ENCODE measurements at places on chromosomes 3 and 15.

DNA sequence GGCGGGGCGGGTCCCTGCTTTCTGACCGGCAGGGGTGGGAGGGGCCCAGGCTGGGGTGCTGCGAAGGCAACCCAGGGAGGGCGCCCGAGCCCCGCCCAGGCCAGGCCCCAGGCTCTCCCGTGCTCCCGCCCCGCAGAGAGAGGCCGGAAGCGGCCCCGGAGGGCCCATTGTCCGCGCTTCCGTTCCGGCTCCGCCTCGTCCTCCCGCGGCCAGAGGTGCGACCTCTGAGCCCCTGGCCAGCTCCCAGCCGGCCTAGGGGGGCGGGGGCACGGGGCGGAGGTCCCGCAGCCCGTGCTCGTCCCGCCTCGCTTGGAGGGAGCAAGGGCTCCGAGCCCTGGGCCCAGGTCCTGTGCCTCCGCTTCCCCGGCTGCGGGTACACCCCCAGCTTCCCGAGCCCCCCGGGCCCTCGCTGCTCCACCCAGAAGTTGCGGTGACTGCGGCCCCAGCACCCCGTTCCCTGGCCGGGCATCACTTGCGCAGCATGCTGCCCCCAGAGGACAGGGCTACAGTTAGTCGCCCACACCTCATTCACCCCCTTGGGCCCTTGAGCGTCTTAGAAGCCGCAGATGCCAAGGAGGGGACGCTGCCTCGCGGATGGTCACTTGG is 20.4 kb upstream of the PLXND1 start:
- DNase-seq: peak; percentile 78

DNA sequence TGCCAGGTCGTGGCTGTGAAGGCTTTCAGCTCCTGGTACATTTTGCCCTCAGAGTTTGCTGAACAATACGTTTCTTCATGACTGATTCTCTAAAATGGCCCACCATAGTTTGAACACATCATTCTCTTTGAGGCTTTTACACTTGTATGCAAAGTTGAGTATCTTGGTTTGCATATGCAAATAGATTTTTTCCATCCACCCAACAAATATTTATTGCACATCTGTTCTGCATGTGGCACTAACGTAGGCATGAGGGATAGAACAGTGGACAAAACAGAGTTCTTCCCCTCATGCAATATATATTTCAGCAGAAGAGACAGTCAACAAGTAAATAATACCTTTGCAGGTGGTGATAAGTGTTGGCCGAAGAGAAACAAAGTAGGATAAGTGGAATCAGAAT is 55.2 kb downstream of the KAT2B start:
- no peak for DNase-seq

- no peak for DNase-seq
Observed at GRCh38 chr3:8835385-8835784, 66.0 kb upstream of the OXTR start.

GRCh38 chr3:179703816-179704215 is 51.0 kb downstream of the USP13 start:
- no peak for DNase-seq

GRCh38 chr3:100650651-100651619 is 41.5 kb downstream of the ADGRG7 start:
- DNase-seq: no peak

Measured in stimulated activated CD4-positive, alpha-beta T cell treated with anti-CD3 and anti-CD28 coated beads, Interleukin-2, amount 100 ng/mL, for 24 hours (primary cell).